ENCODE measurements at places on chromosomes 7 and 10.
A peak's percentile ranks its signal among the peaks of the same experiment; 100 is the strongest.

- no peak for DNase-seq
Observed at GRCh38 chr7:148245381-148245780, 345.2 kb upstream of the C7orf33 start.

DNA sequence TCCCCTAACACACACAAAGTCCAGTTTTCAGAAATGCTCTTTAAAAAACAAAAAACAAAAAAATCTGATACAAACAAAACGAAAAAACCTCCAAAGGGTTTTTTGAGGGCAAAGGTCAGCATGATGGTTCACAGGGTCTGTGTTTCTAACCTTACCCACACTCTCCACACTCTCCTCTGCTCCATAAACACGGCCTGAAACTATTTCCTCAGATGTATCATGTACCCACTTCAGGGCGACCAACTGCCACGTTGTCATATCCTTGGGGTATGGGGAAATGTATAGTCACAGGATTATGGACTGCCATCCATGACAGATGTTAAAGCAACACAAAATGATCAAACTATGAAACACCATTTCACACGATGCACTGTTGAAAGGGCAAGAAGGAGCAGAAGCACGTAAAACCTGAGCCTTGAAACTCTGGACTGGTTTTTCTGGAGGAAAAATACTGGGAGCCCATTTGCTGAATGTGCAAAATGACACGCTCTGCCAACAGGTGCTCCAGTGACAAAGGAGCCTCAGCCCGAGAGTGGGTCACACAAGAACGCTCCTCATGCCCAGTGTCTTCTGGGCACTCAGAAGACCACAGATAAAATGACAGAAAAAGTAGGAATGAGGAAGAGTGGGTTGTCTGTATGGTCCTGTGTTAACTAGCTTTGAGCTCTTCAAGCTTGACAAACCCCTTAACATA is 15.8 kb downstream of the NAPEPLD start:
- no peak for DNase-seq

- DNase-seq = no peak
Observed at GRCh38 chr7:27245124-27245797, 2.7 kb downstream of the EVX1 start.

DNA sequence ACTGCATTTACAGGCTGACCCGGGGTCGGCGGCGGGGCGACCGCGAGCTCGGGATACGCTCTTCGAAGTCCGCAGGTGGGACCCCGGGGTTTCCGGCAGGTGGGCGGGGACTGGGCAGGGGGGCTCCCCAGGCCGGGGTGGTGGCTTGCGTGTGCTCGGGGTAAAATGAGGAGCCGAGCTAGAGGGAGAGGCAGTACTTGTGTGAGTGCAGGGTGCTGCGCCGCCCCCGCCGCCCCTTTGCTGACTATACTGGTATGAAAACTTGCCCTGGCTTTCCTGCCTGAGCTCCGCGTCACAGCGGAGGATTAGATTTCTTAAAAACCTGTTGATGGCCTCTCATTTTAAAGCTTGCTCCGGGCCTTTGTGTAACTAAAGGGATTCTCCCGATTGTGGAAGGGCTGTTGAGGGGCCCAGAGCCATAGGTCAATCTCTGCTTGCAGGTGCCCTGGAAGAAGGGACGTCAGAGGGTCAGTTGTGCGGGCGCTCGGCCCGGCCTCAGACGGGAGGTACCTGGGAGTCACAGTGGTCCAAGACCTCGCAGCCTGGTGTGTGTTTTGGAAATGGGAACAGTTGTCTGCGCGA is 488 bp downstream of the ARMC10 start:
- DNase-seq = peak; percentile 83

DNA sequence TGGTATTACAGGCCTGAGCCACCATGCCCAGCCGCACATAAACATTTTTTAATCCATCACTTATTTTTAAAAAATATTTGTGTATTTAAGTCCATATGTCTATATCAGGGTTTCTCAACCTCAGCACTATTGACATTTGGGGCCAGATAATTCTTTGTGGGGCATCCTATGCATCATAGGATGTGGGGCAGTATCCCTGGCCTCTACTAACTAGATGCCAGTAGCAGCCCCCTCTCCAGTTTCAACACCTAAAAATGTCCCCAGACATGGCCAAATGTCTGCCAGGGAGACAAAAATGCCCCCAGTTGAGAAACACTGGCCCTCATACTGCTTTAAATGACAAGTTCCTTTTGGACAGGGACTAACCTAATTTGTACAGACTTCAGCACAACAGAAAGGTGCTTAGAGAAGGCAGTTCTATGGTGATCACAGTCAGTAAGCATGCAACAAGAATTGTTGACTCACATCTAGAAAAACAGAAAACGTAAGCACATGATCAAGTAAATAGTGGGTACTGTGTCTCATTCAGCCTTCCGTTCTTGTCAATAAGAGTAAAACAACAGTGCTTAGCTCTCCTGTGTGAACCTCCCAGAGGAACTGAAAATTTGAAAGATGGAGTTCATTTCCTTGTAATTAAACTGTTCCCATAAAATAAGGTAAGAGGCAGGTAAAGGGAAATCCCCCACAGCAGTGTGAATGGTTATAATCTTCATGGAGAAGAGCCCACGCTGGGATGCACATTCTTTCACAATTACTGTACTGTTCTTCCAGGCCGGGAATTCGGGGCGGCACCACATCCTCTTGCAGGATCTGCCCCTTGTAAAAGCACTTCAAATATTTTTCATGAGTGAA is 17.3 kb upstream of the ADRB1 start:
- peak; percentile 83 for DNase-seq

GRCh38 chr7:149321978-149322541 is 60.1 kb downstream of the ZNF783 start:
- DNase-seq = no peak

- DNase-seq = no peak
Observed at GRCh38 chr10:93554316-93554663, 12.2 kb upstream of the FFAR4 start.

GRCh38 chr7:137695942-137696341 is 150.8 kb downstream of the DGKI start:
- no peak for DNase-seq

GRCh38 chr10:3107426-3107961 is 40.1 kb downstream of the PFKP start:
- DNase-seq = peak; percentile 26

DNA sequence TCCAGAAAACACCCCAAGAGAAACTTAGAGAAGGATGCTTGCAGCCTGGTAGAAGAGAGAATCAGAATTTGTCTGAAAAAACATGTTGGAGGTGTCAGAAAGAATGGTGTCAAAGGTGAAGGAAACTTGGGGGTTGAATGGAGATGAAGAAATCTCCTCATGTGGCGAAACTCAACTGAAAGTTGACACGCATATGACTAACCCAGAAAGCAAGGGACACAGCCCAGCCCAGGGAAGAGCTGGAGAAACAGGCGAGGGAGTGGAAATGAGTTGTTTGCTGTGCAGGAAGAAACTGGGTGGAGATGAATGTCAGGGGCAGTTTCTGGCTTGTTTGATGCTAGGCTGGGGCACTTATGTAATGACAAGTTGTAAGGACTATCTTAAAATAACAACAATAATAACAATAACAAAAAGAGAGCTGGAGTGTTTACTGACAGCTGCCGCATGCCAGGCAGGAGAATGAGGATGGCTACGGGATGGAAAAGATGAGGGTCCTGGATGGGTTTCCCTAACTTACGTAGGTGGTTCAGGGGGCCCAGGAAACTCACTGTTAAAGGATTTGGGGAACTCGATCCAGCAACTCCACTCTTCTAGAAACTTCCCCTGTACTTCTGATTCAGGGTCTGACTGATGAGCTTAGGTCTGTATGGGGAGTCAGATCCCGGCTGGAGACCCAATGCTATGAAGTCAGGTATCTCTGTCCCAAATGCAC is 57.4 kb downstream of the MAP3K8 start:
- no peak for DNase-seq

DNA sequence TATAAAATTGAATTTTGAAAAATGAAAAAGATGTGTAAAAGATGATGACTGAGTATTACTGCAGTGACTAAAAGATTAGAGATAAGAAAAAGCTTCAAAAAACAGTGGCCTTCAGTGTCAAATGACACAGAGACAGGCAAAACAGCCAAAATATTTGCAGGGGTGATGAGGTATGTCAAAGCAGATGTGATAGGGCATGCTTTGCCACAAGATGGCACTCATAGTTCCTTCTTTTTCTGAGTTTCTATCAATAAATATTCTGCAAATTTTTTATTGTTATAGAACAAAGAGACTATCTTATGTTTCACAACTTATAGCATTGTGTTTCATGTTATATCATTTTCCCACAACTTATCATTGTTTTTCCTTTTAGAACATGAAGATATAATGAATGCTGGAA is 344.1 kb upstream of the HPS1 start:
- peak; percentile 7 for DNase-seq

DNA sequence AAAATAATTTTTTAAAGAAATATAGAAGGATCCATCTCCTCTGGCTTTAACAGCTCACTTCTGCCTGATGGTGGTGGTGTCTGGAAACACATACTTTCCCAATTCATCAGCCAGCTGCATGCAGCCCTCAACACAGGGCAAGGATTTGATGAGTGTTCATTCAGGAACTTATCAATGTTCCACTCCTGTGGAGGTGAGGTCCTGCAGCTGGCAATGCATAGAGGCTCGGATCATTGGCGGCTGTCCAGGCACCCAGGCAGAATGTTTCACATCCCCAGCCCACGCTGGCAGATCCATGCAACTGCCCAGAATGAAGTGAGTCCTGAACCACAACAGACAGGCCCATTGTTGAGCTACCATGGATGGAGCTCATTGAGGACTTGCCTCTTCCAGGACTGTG is 55.2 kb upstream of the KCNMA1 start:
- no peak for DNase-seq

DNA sequence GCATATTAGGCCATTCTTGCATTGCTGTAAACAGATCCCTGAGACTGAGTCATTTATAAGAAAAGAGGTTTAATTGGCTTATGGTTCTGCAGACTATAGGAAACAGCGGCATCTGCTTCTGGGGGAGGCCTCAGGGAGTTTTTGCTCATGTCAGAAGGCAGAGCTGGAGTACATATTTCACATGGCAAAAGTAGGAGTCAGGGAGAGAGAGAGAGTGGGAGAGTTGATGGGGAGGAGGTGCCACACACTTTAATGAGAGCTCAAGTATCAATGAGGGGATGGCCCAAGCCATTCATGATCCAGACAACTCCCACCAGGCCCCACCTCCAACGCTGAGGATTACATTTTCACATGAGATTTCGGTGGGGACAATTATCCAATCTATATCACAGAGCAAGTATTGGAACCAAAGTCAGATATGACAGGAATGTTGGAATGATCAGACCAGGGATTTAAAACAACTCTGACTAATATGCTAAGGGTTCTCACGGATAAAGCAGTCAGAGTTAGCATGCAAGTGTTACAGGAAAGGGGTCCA is 795.3 kb upstream of the CELF2 start:
- DNase-seq = no peak

GRCh38 chr10:58952747-58953466 is 223.5 kb upstream of the PHYHIPL start:
- DNase-seq = peak; percentile 36

GRCh38 chr10:112958275-112958995 is 8.4 kb downstream of the TCF7L2 start:
- DNase-seq = no peak

- DNase-seq = no peak
Observed at GRCh38 chr10:60605476-60605875, 172.8 kb upstream of the CDK1 start.

Measured in SW480 (cell line).